ENCODE measurements at places on chromosomes 6 and 20.
A peak's percentile ranks its signal among the peaks of the same experiment; 100 is the strongest.

GRCh38 chr20:52004715-52005114 is 186.9 kb downstream of the ZFP64 start:
- no peak for DNase-seq

DNA sequence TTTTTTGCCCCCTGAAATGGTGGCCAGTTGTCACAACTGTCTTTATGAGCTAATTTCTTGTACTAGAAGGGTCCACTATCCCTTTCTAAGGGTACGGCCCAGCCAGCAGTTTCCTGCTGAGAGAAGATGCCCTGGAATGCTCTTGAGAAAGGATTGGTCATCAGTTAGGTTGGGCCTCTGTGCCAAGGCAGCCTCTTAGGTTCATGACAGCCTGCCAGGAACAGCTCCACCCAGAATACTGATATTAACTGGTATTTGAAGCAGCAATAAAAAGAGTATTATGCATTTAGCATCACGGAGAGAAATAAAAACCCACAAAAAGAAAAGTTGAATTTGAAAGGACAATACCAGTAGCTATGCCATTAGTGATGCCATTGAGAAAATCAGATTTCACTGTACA is 9.0 kb upstream of the HINT3 start:
- DNase-seq = no peak

GRCh38 chr6:45827952-45828530 is 187.6 kb downstream of the CLIC5 start:
- DNase-seq = no peak

DNA sequence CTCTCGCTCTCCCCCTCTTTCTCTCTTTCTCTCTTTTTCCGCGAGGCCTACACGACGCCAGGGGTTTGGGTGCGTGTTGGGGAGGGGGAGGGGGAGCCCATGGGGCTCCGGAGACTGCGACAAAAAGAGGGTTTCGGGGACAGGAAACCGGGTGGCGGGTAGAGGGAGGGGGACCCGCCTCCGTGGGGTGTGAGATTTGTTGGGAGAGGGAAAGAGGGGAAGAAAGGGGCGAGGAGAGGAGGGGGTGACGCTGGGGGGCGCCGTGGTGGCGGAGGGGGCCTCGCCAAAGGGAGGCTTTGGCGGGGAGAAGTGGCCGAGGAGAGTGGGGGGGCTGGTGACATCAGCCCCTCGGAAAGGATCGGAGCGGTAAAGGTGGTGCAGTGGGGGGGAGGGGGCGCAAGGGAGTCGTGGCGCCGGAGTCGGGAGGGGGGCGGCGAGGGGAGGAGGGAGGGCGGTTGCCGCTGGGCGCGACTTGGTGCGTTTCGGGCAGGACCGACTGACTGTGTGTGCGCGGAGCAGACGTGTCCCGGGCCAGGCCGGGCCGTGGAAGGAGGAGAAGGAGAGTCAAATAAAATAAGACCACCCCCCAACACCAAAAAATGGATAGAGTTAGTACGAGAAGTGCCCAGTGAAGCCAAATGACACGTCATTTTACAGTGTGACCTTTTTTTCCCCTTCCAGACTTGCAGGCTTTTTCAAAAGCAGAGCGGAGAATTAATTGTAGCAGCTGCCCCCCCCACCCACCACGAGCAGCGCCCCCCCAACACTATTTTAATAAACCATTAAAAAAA is 39.8 kb downstream of the GNAS start:
- peak; percentile 58 for DNase-seq

DNA sequence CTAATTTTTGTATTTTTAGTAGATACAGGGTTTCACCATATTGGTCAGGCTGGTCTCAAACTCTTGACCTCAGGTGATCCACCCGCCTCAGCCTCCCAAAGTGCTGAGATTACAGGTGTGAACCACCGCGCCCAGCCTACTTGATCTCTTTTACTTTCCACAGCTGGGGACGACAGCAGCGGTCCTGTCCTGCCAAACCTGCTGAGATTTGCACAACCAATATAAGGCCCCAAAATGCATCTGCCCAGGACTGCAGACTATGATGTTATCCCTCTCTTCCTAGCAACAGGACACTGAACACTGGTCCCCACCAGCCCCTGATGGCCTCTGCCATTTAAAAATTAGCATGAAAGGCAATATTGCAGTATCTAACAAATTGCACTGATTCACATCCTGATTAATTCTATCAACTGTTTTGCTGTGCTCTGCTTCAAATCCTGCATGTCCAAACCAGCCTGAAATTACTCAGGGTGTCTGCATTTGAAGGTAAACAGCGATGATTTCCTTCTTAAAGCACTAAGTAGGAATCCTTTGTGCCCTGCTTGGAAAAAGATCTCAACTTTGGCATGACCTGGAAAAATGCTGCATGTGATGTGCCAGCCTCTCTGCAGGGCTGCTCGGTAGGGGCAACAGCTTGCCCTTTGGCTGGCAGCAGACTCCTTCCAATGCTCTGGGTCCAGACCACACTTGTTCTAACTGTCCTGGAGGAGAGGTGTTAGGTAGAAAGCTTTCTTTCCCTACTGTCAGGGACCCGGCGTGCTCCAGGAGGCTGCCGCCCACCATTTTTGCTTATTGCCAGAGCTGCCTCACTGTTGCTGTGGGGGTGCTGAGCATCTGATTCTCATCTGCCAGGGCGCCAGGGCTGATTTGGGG is 27.4 kb upstream of the PXDC1 start:
- no peak for DNase-seq

DNA sequence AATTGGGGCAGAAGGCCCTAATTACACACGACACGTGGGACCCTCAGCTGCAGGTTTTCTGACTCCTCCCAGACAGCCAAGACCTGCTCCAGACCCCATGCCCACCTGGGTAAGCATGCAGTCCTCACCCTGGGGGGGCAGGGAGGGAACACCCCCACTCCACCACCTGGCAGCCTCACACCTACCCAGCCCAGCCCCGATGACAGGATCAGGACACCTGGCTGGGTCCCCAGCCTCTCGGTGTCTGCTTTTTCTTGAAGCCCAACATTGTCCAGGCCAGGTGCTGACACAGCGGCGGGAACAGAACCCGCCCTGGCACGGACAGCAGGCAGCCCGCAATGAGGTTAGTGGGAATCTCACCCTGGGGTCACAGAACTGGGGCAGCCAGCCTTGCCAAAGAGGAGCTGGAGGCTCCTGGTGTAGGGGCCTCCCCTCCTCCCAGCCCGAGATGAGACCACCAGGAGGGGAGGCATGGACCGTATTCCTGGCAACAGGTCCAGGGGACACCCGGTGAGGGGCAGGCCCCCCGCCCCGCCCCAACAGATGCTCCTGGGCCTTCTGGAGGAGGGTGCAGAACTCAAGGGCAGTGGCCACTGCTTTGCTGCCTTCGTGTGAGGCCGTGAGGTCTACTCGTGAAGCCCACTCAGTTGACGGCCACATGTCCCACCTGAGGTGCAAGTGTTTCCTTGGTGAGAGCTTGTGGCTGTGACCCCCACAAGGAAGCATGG is 103.8 kb downstream of the DLL1 start:
- DNase-seq = no peak

- DNase-seq = no peak
These were observed 425.1 kb downstream of the UTRN start for GRCh38 chr6:144710207-144710606.

DNA sequence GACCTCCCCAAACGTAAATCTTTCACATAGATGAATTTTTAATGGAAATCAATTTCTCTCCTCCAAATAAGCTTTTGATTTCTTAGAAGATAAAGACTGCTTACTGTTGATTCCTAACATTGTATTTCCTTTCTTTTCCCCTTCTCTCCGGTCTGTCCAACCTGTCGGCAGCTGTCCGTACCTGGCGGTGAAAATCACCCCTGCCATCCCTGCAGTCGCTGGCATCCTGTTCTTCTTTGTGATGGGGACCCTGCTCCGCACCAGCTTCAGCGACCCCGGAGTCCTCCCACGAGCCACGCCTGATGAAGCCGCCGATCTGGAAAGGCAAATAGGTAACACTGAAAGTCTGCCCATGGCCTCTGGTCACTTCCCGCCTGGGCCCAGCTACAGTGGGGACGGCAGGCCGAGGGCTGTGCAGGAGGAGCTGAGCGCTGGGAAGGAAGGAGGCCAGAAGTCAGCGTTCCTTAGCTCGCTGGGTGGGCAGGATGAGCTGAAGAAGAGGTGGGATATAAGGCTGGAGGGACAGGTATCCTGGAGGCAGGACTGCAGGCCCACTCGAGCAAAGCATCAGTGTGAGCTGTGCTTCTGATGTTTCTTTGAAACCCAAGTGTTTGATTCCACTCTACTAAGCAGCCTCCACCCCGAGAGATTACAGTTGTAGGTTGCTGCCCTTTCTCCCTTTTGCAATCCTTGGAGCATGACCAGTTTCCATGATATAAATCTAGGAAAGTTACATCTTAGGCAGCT is 161.6 kb downstream of the ZDHHC14 start:
- DNase-seq = no peak

GRCh38 chr6:136586295-136586694 is 36.1 kb upstream of the MAP7 start:
- DNase-seq = no peak

DNA sequence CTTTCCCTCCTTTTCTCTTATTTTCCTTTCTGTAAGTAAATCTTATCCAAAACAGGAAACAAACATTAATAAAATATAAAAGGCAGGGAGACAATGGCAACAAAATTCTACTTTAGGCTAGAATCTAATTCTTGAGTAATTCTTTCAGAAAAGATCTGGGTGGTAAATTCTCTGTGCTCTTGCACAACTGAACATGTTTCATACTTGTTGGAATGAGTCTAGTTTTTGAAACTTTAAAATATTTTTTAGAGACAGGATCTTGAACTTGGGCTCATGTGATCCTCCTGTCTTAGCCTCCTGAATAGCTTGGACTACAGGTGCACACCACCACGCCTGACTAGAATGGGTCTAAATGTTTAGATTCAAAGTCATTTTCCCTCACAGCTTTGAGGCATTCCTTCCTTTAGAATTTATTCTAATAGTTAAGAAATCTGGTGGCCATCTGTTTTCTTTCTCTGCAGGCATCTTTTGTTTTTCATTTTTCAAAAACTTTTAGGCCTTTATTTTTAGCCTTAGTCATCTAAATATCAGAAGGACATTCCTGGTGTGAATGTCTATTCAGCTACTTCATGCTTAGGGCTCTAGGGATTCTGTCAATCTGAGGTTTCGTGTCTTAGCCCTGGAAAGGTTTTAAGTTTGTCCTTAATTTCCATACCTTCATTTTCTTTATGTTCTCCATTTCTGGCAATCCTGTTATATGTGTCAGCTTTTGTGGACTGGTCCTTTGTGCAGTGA is 76.5 kb downstream of the CDKAL1 start:
- no peak for DNase-seq

- DNase-seq = no peak
These were observed 120.0 kb upstream of the JAG1 start for GRCh38 chr20:10793766-10794165.

DNA sequence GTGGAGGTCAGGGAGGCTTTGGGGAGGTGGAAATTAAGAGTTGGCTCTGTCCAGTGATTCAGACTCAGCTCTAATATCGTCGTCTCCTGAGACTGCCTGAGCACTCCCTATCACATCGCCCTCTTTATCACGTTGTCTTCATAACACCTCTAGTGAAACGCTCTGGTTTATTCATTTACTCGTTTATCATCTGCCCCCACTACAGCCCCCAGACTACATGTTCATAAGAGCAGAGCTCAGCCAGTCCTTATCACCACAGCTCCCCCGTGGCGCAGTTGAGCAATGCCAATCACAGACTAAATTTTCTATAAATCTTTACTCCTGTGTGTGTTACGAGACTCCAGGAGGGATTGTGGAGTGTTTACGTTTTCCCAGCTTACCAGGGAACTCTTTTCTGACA is 316.2 kb downstream of the ADGRB3 start:
- no peak for DNase-seq

- no peak for DNase-seq
These were observed 24.3 kb downstream of the TFAP2B start for GRCh38 chr6:50842861-50843384.

DNA sequence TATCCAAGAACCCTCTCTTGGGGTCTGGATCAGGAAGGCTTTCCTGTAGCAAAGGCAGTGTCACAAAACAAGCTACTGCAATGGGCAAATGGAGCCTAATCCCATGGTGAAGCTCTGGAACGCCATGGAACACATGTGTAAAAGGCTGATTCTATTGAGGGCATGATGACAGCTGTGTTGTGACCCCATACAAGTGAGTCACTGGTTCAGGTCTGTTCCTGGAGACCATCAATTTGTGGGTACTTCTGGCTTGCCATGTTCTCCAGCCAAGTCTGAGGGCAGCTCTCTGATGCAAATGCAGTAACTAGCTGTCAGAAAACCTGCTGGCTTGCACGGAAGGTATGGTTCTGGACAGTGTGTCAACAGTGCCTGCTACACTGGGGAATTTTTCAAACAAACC is 33.3 kb upstream of the ECHDC1 start:
- DNase-seq = no peak

DNA sequence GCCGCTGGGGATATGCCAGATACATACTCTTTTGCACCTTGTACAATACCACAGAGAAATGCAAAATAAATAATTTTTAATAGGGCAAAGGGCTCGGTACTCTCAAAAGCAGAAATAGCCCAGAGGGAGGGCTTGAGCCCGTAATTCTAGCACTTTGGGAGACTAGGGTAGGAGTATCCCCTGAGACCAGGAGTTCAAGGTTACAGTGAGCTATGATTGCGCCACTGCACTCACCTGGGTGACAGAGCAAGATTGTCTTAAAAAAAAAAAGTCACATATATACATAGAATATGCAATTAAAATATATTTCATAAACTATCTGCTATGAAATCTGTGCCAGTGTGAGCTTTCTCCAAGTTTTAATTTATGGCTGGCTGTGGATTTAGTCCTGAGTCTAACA is 818 bp upstream of the TRMT11 start:
- no peak for DNase-seq

- no peak for DNase-seq
These were observed 56.2 kb downstream of the SLC22A2 start for GRCh38 chr6:160202411-160202810.

GRCh38 chr6:124987291-124987690 is 25.1 kb downstream of the RNF217 start:
- DNase-seq = no peak

DNA sequence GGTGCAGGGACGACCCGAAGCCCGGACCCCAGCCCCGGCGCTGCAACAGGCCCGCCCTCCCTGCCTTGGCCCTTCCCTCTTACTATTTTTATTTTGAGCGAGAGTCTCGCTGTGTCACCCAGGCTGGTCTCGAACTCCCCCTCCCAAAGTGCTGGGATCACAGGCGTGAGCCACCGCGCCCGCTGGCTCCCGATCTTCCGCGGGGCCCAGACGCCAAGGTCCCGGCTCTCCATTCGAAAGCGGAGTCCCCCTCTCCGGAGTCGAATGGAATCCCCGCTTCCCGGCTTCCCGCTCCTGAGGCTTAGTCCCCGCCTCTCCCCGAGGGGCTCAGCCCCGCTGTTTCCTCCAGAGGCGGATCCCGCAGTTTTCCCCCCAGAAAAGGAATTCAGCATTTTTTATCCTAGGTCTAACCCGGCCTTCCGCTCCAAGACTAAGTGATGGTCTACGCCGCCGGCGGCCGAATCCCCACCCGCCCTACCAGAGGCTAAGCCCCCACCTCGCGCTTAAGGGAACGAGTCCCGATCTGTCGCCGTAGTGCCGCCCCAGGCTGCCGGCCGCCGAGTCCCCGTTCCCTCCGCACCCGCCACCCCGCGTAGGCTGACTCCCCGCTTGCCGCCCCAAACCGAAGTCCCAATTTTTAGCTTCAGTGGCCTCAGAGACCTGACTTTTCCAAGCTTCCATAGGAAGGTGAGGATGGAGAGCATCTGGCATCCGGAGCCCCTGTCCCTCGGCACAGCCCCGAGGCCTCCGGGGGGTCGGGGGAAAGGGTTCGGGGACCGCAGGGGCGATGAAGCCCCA is 11.5 kb upstream of the TMC2 start:
- peak; percentile 28 for DNase-seq

- DNase-seq = no peak
These were observed 18.1 kb upstream of the ATRN start for GRCh38 chr20:3452690-3453089.

All from activated T-helper 1 cell treated with anti-CD3 and anti-CD28 coated beads, Interleukin-12 subunit alpha, Interleukin-12 subunit beta, Interleukin-2, Interleukin-4 antibody, amounts not matched to agents 30 ng/mL and 10 ng/mL and 1 ng/mL, durations not matched to agents 14 hours and 24 hours and 36 hours (primary cell).